ENCODE measurements at places on chromosomes 16 and 17. TPM values are rescaled to one million over a fixed set of nuclear protein-coding genes. Genes with fewer than 3 reads are reported as not detected.

The PIK3R6 gene
- 0.37 TPM for polyA plus RNA-seq

The PEMT gene
- polyA plus RNA-seq, result 34.1 TPM

DNA sequence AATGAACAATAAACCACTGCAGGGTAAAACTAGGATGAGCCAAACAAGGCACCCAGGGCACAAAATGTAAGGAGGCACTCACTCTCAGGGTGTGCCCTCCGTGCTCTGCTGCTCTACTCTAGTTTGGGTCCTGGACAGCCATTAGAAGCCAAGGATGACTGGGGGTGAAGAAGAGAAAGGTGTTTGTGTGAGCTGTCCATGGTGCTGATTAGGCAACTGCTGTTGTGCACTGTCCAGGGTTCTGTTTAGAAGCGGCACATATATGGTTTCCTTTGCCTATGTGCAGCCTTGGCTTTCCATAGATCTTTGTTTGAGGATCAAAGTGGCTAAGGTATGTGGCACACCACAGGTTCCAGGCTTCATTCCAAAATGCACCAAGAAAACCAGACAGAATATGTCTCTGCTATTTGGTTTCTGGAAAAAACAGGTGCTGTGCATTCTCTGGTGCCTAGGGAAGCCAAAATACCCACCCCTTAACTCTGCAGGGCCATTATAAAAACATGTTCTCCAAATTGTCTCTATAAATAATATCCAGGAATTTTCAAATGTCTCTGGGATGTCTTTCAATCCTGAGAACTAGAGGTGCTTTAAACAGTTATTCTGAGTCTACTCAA, 123.5 kb downstream of the CBLN1 start:
- H3K36me3 ChIP-seq, result no peaks in the 10 kb centered on the region
- H3K27me3 ChIP-seq, result peaks cover 3% of the 10 kb centered on the region
- no peak overlapping the region for H3K4me3 ChIP-seq
- no peak for DNase-seq

The CDH1 gene
- not detected for polyA plus RNA-seq

DNA sequence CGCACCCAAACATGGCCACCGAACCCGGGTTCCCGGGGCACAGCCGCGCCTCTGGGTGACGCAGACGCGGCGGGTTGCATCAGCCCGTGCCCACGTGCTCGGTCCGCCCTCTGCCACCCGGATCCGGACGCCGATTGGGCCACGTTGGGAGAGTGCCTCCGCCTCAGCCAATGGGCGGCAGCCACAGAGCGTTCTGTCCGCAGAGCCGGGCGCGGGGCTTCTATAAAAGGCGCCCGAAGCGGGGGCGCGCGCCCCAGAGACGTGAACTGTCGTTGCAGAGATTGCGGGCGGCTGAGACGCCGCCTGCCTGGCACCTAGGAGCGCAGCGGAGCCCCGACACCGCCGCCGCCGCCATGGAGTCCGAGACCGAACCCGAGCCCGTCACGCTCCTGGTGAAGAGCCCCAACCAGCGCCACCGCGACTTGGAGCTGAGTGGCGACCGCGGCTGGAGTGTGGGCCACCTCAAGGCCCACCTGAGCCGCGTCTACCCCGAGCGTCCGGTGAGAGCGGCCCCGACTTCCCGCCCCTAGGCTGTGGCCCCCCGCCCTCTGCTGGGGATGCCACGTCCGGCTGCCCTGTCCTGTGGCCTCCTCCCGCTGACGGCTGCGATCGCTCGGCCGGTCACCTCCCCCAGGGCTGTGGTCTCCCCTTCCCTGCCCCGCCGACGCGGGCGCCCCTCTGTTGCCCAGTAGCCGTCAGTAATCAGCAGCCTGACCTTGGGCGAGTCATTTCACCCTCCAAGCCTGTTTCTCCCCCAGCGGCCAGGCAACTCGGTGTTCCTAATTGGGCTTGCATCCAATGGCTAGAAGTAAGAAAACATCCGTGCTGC, at the start of gene HERPUD1:
Gene HERPUD1, plus strand, starts transcription at position 251 of the 829 bp plus-strand sequence. Its CDS starts 103 bp downstream, at position 354.
- peaks cover 13% of the 10 kb centered on the region for H3K4me1 ChIP-seq
- peak within 1 kb of the TSS; percentile 98 for H3K27ac ChIP-seq
- H3K27me3 ChIP-seq, result no peaks in the 10 kb centered on the region
- H3K4me3 ChIP-seq, result peak within 1 kb of the TSS; percentile 94
- peak; percentile 96 for DNase-seq

The SLC12A3 gene
- not detected for polyA plus RNA-seq

The IL34 gene
- not detected for polyA plus RNA-seq

The PYDC1 gene
- polyA plus RNA-seq, result not detected

GRCh38 chr17:20063665-20064648, 54.8 kb downstream of the SPECC1 start:
- no peaks in the 10 kb centered on the region for H3K27me3 ChIP-seq
- no peak overlapping the region for H3K27ac ChIP-seq
- no peak overlapping the region for H3K4me3 ChIP-seq
- no peak for DNase-seq

DNA sequence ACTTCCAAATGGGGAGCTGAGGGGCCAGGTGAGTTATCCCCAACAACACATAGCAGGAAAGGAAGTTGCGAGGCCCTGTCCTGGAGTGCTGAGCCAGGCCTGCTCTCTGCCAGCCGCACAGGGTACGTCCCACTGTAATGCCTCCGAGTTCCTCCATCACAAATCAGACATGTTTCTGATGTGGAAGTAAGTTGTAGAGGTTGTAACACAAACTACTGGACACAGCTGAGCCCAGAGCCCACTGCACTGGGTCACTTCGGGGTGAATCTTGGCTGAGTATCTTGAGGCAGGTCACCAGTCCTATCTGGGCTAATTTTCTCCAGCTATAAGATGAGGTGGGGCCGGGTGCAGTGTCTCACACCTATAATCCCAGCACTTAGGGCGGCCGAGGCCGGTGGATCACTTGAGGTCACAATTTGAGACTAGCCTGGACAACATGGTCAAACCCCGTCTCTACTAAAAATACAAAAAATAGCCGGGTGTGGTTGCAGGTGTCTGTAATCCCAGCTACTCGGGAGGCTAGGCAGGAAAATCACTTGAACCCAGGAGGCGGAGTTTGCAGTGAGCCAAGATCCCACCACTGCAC, 100.8 kb upstream of the CDH5 start:
- H3K27ac ChIP-seq, result no peak overlapping the region
- no peaks in the 10 kb centered on the region for H3K27me3 ChIP-seq
- H3K36me3 ChIP-seq, result no peaks in the 10 kb centered on the region
- H3K4me3 ChIP-seq, result no peak overlapping the region

DNA sequence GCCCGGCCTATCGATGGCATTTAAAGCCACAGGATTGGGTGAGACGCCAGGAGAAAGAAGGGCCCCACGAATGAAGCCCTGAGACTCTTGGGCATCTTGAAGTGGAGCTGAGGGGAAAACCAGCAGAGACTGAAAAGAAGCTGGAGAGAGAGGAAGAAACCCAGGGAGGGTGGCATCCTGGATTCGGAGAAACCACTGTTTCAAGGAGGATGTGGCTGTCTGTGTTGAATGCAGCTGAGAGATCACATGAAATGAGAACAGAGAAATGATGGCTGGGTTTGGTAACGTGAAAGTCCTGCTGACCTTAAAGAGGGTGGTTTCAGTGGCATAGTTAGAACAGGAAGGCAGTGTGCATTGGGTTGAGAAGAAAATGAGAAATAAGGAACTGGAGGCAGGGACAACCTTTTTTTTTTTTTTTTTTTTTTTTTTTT, 3.8 kb downstream of the TNFSF12 start:
- DNase-seq, result peak; percentile 45
- no peaks in the 10 kb centered on the region for H3K36me3 ChIP-seq
- peaks cover 15% of the 10 kb centered on the region for H3K4me1 ChIP-seq
- H3K4me3 ChIP-seq, result no peak overlapping the region

DNA sequence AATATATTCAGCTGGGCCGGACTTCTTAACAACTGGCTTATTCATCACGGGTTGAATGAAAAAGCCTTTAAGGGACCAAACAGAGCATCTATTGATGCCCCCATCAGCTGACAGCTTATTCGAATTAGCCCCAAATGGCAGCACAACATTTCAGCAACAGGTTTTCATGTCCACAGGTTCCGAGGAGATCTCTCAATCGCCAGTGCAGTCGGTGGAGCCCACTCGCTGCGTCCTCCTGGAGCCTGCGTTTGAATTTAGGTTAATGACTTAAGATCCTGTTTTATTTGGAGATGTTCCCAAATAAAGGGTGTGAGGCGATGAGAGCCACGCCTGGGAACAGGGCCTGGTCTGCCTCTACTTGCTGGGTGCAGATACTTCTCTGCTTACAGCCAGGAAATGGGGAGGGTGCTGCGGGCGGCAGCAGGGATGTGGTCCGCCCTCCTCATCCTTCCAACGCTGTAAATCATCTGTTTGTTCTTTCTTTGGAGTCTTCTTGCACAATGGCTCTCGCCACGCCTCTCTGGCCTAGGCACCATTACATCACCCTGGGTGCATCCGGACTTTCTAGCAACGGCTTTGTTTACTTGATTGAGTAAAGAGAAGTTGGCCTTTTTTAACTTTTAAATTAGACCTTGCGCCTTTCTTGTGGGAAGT, 22.6 kb downstream of the NDE1 start:
- no peaks in the 10 kb centered on the region for H3K27me3 ChIP-seq
- H3K36me3 ChIP-seq, result peaks cover 9% of the 10 kb centered on the region
- peaks cover 27% of the 10 kb centered on the region for H3K4me1 ChIP-seq
- DNase-seq, result peak; percentile 93
- peak overlapping the region; percentile 32 for H3K4me3 ChIP-seq

DNA sequence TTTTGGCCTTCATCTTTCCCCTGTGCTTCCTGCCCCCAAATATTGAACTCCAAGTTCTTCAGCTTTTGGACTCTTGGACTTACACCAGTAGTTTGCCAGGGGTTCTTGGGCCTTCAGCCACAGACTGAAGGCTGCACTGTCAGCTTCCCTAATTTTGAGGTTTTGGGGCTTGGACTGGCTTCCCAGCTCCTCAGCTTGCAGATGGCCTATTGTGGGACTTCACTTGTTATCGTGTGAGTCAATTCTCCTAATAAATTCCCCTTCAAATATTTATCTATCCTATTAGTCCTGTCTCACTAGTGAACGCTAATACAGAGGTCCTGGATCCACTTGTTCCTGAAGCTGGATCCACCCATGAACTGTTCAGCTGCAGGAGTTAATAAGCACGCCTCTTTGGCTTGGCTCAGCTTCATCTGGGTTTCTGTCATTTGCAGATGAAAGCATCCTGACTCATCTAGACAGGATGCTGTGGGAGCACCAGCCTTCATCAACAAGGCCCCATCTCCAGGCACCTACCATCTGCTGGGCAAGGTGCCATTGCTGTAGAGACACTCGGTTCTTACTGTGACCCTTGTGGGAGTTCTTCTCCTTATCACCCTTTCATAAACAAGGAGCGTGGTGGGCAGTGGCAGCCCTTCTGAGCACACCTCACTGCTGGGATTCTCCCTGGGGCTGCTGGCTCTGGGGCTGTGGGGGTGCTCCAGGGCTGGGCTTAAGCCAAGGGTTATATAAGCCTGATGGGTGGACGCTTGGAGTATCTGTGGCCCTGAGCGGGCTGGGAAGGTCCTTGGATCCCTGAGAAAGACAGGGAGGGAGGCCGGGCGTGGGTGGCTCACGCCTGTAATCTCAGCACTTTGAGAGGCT, 23.1 kb downstream of the LAT start:
- H3K36me3 ChIP-seq, result no peaks in the 10 kb centered on the region
- no peak overlapping the region for H3K4me3 ChIP-seq
- DNase-seq, result peak; percentile 67
- peaks cover 38% of the 10 kb centered on the region for H3K4me1 ChIP-seq

The MYH11 gene
- polyA plus RNA-seq, result 0.39 TPM

- no peak overlapping the region for H3K27ac ChIP-seq
- H3K4me3 ChIP-seq, result no peak overlapping the region
- no peak for DNase-seq
- H3K36me3 ChIP-seq, result peaks cover 69% of the 10 kb centered on the region
- H3K4me1 ChIP-seq, result no peaks in the 10 kb centered on the region
Observed at GRCh38 chr17:2691069-2691871, 20.3 kb downstream of the CLUH start.

DNA sequence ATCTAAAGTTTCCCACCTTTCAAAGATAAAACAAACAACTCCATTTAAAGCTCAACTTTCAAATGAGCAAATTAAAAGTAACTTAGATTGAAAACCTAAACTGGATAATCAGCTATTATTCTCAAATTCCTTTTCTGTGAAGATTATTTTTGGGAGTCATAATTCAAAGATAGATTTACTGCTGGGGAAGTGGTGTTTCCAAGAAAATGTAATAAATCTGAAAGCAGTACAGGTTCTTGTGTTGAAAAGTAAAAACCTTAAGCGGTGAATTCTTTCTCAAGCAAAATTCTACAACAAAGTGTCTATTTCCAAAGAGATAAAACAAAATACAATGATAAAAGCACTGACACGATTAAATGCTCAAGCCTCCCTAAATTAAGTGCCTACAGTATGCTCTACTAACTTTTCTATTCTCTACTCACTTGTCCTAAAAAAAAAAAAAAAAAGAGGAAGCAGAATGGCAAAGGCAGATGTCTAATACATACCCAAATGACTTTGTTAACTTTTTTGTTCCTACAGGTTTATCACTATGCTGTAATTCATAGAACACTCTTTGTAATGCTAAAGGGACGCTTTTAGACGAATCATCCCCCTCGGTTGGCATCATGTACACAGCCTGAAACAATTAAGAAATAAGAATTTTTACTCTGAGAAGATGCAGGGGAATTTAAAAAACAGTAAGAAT, 34.5 kb downstream of the LITAFD start:
- DNase-seq, result no peak
- no peak overlapping the region for H3K4me3 ChIP-seq
- peaks cover 14% of the 10 kb centered on the region for H3K36me3 ChIP-seq
- H3K27me3 ChIP-seq, result no peaks in the 10 kb centered on the region

The SPATA32 gene
- 0.59 TPM for polyA plus RNA-seq

- H3K36me3 ChIP-seq, result peaks cover 5% of the 10 kb centered on the region
- H3K27ac ChIP-seq, result peak overlapping the region; percentile 75
- no peak for DNase-seq
- H3K4me1 ChIP-seq, result peaks cover 10% of the 10 kb centered on the region
- H3K27me3 ChIP-seq, result no peaks in the 10 kb centered on the region
- peak overlapping the region; percentile 89 for H3K4me3 ChIP-seq
Observed at GRCh38 chr17:59154292-59154720, 680 bp downstream of the SKA2 start.

The CD300A gene
- 5.8 TPM for polyA plus RNA-seq

Measured in naive thymus-derived CD4-positive, alpha-beta T cell (primary cell).